ENCODE measurements at places on chromosomes 4 and X. TPM values are rescaled to one million over a fixed set of nuclear protein-coding genes. Genes with fewer than 3 reads are reported as not detected.

The FGB gene
- 0.86 TPM for total RNA-seq

The PLAC1 gene
- total RNA-seq, result 2.0 TPM

The SERPINA7 gene
- not detected for total RNA-seq

The ENAM gene
- under 0.01 TPM for total RNA-seq

The GPR50 gene
- total RNA-seq, result not detected

The PRR32 gene
- not detected for total RNA-seq

All from myometrial cell (primary cell).